ENCODE measurements at places on chromosomes 5 and 9. TPM values are rescaled to one million over a fixed set of nuclear protein-coding genes. Genes with fewer than 3 reads are reported as not detected.
A peak's percentile ranks its signal among the peaks of the same experiment; 100 is the strongest.

FGF1 gene
- 9.7 TPM for total RNA-seq

CYSRT1 gene
- 1.3 TPM for total RNA-seq

- DNase-seq: no peak
Measured at GRCh38 chr9:99071313-99072039, 33.4 kb upstream of the TGFBR1 start.

DNA sequence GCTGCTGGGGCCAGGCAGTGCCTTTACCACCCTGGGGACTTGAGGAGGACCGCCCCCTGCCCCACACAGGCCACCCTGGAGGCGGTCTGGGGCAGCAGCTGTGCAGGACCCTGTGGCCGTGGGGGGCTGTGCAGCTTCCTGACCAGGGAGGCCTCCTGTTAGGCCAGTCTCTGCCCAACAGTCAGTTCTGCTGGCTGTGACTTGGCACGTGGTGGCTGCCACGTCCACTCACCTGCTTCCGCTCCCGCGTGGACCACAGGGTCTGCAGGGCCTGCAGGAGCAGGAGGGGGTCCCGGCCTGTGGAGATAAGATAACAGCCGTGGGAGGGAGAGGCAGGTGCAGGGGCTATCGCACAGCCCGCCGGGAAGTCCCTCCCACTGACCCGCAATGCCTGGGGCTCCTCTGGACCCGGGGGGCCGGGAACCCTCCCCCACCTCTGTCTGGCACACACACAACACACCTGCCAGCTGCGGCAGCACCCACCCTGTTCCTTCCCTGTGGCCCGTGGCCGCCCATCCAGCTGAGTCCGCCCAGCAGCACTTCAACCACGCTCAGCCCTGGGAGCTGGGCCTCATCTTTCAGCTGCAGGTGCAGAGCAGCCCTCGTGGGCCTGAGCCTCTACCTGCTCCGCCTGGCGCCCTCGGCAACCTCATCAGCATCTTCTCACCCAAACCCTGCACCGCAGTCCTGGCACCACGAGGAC lies 39.7 kb downstream of the EXD3 start:
- no peak for DNase-seq

PHF2 gene
- 12.0 TPM for total RNA-seq

ADAMTSL1 gene
- total RNA-seq: not detected

DNA sequence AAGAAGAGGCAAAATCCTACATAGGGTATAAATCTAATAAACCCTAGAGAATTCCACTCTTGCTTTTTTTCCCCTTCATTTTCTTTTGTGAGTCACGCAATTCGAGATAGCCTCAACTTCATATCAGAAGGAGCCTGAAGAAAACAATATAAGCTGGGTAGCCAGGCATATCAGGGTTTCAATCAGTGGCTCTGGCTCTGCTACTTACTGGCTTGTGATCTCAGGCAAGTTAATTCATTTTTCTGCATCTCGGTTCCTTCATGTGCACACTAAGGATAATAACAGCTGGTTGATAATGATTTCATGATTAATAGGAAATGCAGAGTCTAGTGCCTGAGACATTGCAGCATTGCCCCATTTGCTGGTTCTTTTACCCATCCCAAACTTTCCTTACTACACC lies 46.5 kb upstream of the ASTN2 start:
- no peak for DNase-seq

ZFP37 gene
- not detected for total RNA-seq

DNA sequence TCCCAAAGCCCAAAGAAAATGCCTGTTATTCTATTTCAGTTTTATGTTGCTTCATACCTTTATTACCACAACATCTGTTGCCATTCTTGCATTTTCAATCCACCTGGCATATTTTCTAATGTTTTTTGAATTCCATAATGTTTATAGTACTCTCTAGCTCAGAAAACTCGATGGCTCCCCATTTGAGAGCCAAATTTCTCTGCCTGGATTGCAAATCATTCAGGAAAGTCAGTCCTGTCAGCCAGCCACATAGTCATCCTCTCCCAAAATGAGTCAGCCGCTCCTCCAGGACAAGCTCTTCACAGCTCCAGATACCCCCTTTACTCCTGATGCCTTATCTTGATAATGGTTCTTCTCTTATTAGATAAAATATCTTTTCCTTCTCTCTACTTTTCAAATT lies 78.2 kb upstream of the ADCY2 start:
- no peak for DNase-seq

GFI1B gene
- total RNA-seq: not detected

GRCh38 chr5:74543162-74543995 lies 97.1 kb downstream of the ENC1 start:
- peak; percentile 92 for DNase-seq

PCSK1 gene
- not detected for total RNA-seq

OTULIN gene
- 22.4 TPM for total RNA-seq

LECT2 gene
- total RNA-seq: not detected

- DNase-seq: no peak
Measured at GRCh38 chr5:145803112-145804004, 31.8 kb downstream of the PRELID2 start.

DNA sequence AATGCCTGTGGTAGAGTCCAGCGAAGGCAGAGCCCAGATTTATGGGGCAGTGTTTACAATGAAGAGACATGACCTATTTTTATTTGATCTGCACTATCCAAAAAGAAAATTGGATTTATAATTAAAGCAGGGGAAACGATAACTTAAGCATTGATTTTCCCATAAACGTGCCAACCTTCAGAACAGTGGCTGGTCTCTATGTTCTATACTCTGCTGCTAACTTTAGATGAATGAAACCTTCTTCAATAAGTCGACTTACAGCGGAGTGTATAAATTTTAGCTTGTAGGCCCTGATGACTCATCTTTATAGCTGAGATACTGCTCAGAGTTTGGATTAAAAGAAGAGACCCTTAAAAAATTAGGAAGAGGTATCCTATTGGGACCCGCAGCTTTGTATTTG lies 452.6 kb downstream of the TLR4 start:
- no peak for DNase-seq

- DNase-seq: no peak
Measured at GRCh38 chr5:103821361-103821760, 258.8 kb upstream of the NUDT12 start.

GRCh38 chr9:129823542-129823934 lies 398 bp downstream of the TOR1A start:
- no peak for DNase-seq

ARID3C gene
- total RNA-seq: not detected

DNA sequence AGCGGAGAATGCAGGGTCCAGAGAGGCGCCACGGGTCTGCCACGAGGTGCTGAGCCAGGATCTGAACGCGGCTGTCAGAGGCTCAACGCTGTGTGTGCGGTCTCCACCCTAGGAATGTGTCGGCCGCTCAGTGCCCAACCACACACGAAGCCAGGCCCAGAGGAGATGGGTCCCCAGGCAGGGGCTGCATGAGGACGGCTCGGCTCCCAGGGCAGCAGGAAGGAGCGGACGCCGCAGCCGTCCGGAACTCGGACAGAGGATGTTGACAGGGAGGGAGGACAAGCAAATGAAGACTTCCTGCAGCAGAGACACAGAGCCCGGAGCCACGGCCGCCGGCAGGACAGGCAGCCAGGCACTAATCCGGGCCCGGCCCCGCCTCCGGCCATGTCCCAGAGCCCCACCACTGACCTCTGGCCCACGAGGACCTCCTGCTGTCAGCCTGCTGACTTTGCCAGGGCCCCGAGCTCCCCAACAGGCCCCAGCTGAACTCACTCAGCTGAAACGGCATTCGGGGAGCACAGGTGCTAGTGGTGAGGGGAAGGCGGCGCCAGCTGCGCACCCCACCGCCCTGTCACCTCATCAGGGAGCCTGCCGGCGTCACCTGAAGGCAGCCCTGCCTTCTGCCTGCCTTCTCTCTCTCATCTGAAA lies 12.7 kb downstream of the VAV2 start:
- DNase-seq: no peak

DNA sequence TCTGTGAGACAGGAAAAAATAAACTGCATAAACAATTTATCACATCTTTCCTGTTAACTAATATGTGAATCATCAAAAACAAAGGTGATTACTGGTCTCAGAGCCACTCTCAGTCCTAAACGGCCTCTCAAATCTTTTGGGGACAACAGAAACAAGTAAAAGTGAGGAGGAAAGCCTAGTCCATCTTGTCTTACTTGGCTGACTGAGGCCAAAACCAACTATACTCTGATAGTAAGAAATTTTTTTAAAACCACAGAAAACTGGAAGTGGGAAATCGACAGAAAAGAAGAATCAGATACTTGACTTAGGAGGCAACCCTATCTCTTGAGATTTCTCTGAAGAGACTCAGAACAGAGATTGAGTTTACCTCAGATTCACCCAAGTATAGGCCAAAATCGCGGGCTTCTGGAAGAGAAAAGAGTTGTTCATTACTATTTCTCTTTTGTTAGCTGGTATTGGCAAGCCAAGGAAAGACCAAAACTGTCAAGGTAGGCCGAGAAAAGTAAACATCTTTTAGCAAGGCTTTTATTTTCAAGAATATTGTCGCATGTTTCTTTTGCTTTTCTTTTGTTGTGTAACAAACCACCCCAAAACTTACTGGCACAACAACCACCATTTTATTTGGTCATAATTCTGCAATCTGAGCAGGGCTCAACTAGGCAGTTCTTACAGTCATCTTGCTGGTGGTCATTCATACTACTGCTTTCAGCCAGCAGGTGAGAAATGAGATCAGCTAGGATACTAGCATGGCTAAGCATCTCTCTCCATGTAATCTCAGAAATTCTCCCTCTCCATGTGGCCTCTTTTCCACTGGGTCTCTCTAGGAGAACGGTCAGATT lies 46.1 kb downstream of the RFX3 start:
- DNase-seq: no peak

DNA sequence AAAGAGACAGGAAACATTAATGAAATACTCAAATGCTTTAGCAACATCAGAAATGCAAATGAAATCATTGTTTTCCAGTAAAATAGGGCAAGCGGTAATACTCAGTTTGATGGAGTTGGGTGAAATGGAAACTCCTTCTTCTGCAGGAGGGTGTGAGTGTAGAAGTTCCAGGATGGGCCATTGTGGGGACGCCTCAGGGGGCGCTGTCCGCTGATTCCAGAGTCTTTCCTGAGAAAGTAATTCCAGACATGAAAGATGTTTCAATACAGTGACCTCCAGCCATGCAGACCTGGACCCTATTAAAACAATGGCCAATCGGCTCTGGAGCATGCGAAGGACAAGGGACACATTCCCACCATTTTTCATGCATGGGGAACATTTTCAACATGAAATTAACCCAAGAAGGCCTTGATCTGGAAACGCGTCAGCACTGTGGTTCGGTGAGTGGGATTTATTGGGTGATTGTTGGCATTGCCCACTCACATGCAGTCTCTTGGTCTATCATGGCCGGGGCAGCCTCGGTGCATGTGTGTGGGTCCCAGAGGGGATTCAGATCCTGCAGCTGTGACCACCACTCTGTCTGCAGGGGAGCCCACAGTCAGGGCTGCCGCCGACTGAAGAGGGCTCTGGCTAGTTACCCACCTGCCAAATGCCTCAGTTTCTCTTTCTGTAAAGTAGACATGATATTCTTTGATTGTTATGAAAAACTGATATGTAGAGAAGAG lies 132.6 kb upstream of the IRX4 start:
- no peak for DNase-seq

LCN10 gene
- not detected for total RNA-seq

DNA sequence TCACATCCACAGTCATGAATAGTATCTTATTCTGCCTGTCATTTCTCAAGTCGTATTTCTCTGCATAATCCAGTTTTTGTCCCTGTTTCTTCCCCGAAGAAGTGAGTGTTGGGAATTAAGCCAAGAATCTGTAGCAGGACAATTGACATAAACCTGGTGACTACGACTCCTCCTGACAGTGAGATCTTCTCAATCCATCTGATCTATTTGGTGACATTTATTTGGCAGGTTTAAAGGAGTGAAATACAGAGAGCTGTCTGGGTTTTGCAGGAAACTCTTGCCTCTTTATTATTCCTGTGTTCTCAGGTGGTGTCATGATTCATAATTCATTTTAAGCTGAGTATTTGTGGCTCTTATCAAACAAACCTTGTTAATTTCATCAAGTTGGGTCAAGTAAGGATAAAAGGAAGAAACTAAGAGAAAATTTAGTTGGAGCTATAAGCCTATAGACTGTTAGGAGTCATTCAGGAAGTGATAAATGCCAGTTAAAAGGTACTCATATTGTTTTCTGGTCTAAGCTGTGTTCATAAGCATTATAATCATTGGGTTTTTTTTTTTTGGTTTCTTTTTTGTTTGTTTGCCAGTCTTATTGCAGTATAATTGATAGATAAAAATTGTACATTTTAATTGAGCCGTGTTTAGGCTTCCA lies 95.9 kb upstream of the PCSK1 start:
- DNase-seq: no peak

GRCh38 chr9:31519424-31519823 lies 865.0 kb upstream of the ACO1 start:
- DNase-seq: no peak

DNA sequence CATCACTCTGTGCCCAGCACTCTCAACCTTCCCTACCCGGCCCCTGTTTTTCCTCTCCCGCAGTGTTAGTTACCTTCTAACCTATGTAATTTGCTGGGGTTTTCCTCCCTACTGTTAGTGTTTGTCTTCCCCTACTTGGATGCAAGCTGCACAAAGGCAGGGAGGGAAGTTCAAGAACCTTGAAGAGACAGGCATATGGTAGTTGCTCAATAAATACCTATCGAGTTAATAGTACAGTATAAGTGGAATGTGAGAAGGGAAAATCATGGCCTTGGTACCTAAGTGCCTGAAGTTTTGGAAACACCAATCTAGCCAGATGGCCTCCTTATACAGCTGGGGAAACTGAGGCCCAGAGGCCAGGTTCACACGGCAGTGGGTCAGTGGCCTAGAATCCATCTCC lies 24.2 kb downstream of the PDGFRB start:
- no peak for DNase-seq

DNA sequence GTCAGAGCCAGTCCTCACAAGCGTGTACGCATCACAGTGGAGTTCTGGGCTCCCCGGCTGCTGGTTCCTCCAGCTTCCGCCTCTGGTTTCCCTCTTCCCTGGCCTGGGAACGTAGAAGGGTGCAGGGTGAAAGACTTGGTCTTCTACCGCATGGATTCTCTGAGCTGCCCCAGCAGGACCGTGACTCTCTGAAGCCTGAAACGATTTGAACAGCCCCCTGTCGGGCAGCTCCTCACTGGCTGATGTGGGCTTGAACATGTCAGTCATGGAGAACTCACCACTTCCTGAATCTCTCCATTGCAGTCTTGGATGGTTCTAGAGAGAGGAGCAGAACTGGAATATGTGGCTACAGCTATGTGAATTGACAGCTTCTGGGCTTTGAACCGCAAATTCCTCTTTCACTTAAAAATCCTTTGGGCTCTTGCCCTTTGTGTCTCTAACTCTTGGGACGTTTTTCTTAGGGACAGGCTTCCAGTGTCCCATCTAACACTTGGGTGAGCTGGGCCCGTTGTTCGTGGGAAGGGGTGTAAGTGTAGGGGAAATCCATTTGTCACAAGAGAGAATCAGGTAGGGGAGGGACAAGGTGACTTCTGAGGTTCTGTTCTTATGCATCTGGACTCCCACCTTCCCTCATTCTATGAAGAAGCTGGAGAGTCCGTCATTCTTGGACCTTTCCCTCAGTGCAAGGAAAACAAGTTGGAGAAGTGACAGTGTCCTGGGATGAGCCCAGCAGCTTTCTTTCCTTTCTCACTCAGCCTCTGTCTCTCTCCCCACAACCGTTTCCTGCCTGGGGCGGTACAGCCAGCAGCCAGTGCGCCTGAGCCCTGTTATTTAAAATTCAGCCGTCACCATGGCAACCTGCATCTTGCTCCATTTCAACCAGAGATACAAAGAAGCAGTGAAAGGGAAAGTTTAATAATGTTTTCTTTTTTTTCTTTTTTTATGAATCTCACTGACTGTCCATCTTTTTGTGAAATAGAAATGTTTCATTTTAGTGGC lies 84.7 kb downstream of the PTTG1 start:
- no peak for DNase-seq

NMUR2 gene
- not detected for total RNA-seq

ZNF608 gene
- 0.95 TPM for total RNA-seq

GRCh38 chr9:37061768-37062167 lies 27.7 kb upstream of the PAX5 start:
- DNase-seq: peak; percentile 54

Data from PC-3 (cell line).